CD14-positive monocyte (primary cell): ENCODE measurements at places on chromosomes 11 and 22.

DNA sequence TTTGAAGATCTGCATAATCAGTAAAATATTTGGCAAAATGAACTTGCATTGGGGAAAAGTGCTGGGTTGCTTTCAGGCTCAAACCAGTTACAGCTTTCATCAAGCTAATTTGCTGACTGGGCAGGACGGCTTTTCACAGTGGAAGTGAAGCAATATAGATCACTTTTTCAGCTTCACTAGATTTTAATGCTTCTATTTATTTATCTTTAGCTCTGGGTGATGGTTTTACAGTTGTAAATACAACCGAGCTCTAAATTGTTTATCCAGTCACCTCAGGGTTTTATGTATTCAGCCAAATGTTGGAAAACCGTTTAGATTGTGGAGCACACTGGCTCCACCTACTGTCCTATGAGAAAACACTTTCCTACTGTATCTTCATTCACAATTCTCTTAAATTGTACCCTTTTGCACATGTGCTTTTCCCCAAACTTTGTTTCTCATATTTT is 58.2 kb downstream of the ACER3 start:
- peak; percentile 41 for DNase-seq

- DNase-seq, result no peak
Measured at GRCh38 chr11:61404641-61405040, 12.3 kb downstream of the TMEM216 start.

DNA sequence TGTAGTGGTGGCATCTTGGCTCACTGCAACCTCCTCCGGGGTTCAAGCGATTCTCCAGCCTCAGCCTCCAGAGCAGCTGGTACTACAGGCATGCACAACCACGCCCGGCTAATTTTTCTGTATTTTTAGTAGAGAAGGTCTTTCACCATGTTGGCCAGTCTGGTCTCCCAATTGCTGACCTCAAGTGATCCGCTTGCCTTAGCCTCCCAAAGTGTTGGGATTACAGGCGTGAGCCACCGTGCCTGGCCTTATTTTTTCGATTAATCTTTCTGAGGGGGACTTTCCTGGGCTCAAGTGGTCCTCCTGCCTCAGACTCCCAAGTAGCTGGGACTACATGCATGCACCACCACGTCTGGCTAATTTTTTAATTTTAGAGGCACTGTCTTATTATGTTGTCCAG is 5.6 kb downstream of the SNU13 start:
- no peak for DNase-seq

DNA sequence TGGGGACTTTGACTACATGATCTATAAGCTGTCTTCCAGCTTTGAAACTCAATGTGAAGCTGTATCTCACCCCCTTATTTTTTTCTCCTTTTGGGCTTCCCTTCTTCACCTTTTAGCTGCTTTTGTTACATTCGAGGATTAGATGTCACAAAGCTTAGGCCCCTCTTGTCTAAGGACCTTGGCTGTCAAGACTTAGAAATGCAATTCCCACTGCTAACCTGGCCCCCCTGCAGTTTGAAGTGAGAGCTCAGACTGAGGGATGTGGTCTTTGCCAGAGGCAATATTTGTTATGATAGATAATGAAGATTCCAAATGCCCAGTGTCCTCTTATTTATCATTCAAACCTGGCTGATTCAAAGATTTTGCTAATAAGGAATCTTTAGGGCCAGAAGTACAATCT is 128.3 kb downstream of the ARL14EP start:
- no peak for DNase-seq

GRCh38 chr11:16902182-16902581 is 112.0 kb downstream of the PLEKHA7 start:
- DNase-seq, result no peak

DNA sequence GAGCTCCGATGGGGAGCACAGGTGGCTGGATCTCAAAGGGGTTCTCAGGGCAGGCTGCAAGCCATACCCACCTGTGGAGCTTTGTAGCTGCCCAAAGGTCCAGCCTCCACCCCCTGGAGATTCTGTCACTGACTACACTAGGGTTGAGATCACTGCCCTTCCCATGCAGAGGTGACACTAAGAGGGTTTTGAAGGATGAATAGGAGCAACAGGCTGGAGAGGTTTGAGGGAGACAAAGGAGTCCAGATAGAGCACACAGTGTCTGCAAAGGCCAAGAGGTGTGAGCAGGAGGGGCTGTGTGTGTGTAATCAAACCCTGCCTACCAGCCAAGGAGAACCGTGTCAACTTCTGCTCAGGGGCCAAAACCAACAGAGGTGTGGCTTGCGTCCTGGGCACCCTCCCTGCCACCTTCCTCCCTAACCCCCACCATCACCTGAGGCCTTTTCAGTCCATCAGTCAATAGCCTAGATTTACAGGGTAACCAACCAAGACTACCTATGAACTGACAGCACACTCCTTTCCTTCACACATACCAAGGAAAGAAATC is 43.0 kb upstream of the WNT11 start:
- DNase-seq, result no peak

GRCh38 chr22:17158176-17158567 is 905 bp downstream of the HDHD5 start:
- DNase-seq, result no peak

DNA sequence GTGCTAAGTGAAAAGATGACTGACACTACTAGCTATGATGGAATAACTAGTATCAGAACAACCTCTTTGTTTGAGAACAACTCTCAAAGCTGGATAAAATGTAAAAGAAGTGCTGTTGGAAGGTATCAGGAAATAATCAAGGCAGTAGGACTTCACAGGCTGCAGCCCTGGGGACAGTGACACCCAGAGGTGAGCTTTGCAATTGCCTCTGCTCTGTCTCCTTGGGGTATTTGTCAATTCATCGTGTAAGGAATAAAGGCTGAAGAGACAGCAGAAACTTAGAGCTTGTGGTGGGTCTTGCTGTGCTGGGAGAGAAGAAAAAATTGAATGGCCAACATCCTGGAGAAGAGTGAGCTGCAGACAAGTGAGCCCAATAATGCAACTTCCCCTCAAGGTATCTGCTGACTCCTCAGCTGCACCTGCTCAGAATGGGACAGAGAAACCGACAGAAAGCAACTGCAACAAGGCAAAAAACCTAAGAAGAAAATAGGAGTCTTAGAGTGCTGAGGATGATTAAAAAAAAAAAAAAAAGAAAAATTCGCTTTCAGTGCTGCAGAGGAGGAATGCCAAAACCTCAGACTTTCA is 141.1 kb downstream of the RCN1 start:
- no peak for DNase-seq

DNA sequence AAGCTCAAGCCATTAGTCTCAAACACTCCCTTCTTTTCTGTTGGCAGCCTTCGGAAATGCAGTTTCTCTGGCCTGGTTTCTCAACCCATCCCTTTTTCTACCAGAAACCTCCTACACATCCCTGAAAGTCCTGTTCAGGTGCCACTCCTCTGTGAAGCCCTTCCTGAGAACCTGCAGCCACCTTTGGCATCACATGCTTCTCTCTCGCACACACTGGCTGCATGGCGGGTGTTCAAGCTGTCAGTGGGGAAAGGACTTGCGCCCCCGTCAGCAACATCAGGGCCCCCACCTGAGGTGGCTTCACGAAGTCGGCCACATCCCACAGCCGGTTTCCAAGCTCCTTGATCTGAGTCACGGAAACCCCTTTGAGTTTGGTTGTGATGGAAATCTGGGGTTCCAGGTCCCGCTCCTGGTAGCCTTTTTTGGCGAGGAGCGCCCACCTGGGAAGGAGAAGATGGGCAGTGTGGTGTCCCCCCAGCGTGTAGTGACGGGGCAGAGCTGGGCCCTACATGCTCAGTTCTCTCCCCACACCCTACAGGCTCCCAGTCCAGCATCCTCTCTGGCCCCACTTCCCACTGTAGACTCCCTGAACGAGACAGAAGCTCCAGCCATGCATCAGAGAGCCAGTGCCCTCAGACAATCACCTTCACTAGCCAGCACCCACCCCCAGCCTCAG is 1.7 kb upstream of the LRRC74B start:
- no peak for DNase-seq

DNA sequence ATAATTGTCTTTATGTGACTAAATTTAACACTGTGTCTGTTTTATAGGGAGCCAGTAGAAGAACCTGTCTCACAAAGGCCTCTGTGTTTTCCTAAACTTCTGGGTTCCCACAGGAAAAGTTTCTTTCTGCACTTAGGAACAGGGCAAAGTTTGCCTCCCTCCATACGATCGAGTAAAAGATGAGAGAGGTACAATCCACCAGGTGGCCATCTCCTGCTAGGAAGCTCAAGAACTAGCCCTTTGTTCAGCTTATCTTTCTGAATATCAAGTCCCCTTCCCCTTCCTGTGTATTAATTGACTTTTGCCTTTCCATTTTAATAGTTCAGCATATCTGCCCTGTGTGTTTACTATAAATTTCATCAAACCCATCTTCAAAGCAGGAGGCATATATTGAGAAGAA is 18.0 kb downstream of the CSNK2A3 start:
- DNase-seq, result no peak

- DNase-seq, result no peak
Measured at GRCh38 chr11:74770456-74770855, 21.8 kb downstream of the RNF169 start.

DNA sequence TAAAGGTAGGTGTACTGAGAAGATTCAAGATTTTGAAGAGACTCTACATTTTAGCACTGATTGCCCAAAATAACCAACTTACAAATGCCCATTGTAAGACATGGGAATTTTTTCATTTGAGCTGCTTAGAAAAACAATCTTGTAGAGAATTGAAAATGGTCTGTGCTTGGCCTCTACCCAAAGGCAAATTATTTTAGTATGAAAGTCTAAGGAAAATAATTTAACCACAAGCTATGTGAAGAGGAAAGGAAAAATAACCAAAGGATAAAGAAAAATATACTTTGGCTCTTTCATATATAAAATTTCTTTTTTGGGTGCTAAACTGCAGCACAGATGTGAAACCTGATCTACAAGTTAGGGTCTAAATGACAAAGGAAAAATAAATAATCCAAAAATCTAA is 54.9 kb downstream of the ME3 start:
- no peak for DNase-seq

GRCh38 chr11:76665921-76666351 is 4.6 kb downstream of the LRRC32 start:
- DNase-seq, result no peak

- DNase-seq, result no peak
Measured at GRCh38 chr11:121886005-121886734, 229.8 kb downstream of the BLID start.

- DNase-seq, result no peak
Measured at GRCh38 chr22:31079095-31079642, 1.9 kb upstream of the SMTN start.

DNA sequence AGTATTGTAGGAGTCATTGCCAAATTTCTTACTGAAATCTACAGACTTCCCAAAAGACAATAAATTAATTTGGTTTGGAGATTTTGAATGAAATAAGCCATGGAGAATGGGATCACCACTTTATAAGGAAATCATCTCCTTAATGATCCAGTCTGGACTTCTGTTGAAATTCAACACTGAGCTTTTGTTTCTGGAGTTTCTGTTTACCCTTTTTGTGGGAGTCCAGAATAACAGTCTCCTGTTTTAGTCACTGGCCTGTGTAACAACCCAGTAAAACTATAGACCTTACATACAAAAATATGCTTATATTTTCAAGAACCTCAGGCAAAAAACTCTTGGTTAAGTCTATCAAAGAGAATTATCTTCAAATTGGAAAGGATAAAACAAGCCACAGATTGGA is 321.7 kb upstream of the PLET1 start:
- DNase-seq, result no peak

DNA sequence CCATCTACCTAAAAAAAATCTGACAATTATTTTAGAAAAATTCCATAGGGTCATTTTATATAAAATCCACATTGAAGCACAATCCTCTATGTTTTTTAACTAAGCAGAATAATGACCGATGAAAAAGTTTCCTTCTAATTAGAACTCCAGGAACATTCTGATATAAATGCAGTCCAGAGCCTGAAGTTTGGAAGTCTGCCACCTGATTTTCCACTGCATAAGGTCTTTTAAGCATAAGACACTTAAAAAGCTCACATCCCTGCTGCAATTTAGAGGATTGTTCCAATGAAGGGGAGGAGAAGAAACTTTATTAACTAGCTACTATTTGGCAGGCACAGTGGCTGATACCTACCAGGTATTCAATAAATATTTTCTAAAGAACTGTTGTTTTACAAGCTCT is 570.3 kb upstream of the ANO5 start:
- DNase-seq, result no peak

GRCh38 chr11:111976767-111977145 is 39.6 kb downstream of the DIXDC1 start:
- DNase-seq, result no peak

- DNase-seq, result peak; percentile 89
Measured at GRCh38 chr11:33912405-33913361, 20.8 kb upstream of the LMO2 start.

DNA sequence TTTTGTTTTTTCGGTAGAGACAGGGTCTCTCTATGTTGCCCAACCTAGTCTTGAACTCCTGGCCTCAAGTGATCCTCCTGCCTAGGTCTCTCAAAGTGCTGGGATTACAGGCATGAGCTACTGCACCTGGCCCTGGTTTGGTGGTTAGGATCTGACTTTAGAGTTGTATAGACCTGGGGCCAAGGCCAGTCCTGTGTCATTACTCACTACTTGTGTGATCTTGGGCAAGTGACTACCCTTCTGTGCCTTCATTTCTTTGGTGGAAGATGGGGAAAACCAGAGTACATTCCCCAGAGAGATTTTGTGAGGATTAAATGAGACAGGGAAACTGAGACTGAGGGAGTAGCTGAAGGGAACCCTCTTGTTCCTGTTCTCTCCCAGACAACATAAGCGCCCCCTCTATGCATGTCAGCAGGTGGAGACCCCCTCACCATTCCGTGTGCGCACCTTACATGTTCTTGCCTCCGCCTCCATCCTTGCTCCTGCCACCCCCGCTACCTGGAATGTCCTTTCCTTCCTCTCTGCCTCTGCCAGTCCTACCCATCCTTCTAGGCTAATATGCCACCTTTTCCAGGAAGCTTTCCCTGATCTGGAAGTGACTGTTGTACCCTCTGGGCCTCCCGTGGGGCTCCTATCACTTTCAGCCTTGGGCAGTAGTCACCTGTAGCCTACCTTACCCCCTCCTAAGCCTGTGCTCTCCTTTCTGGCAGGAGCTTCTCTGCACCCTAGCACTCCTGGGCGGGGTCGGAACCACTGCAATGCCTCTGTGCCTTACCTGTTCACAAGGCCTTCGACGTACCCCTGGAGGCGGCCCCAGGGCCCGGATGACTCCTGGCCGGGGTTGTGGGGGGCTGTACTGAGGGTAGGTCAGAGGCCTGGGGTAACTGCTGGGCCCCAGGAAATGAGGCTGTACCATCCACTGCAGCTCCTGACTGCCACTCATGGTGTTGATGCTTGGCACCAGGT is 3.9 kb downstream of the FOSL1 start:
- no peak for DNase-seq
